ENCODE measurements at places on chromosomes 7 and 10.

- peak; percentile 40 for DNase-seq
These were observed 30.8 kb downstream of the SLC16A9 start for GRCh38 chr10:59678884-59679301.

- DNase-seq, result no peak
These were observed 11.0 kb downstream of the SVIL start for GRCh38 chr10:29623797-29624196.

DNA sequence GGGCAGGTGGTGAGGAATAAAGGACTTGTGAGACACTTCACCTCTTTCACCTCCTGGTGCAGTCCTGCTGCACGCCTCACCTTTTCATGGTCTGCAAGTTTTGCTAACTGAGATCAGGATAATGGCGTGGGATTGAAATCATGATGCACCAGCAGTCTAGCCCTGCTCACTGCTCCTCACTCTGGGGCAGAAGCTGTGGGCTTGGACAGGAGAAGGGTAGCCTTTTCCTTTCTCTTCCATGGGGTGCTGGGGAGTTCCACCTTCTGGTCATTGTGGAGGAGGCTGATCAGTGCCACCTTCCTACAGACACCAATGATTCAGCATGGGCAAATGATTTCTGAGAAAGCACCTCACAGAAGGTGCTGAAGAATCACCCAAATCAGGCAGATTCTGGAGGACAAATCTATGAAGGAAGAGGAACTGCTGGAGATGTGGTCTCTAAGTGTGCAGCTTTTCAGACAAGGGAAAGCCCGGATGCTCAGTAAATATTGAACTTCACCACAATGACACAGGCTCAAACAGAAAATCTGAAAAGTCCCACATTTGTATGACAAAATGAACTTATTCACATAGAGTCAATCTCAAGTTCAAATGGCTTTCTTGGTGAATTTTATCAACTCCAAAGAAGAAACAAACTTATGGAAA is 19.7 kb downstream of the MBL2 start:
- DNase-seq, result no peak

GRCh38 chr10:119725517-119725827 is 378 bp upstream of the INPP5F start:
- DNase-seq, result no peak

DNA sequence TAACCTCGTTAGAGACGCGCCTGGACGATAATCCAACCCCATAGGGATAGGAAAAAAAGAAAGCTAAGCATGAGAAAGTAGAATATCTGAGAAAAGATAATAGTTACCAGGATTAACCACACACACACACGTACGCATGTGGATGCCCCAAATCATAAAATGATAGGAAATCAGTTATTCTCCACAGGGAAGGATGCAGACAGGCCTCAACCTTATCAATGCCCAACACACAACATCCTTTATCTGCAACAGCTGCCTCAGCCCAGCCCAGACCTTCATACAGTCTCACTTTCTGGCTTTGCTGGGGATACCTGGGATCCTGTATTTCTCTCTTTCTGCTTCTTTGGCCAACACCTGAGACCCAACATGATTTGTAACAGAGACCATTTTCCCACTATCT is 123.0 kb downstream of the NOC3L start:
- no peak for DNase-seq

DNA sequence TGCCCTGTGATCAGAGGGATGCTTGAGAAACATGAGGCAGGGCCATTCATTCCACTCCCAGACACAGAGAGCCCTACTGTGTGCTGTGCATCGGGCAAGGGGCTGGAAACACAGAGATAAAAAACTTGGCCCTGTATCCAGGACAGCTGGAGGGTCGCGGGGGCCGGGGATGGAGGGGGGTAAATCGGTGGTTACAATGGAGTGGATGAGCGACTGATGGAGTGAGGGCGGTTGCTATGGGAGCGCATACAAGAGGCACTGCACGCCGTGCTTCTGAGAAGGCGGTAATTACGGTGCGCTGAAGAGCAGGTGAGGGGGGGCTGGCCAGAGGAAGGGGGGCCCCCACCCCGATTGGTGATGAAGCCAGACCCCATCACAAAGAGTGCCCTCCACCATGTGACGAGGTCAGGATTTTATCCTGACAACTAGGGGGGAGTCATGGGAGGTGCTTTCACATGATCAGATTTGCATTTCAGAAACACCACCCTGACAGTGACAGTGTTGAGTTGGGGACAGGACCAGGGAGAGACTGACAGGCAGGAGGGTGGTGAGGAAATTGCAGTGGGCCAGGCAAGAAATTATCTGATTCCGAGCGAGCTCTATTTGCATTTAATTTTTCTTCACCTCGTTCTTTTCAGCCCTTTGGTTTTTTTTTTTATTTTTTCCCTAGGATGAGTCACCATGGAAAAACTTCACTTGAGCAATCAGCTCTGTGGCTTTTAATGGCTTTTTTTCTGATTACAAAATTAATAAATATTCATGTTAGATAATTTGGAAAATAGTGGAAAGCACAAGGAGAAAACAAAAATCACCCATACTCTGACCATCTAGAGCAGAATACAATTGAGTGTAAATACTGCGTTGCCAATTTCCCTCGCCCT is 7.8 kb downstream of the CPA5 start:
- peak; percentile 79 for DNase-seq

DNA sequence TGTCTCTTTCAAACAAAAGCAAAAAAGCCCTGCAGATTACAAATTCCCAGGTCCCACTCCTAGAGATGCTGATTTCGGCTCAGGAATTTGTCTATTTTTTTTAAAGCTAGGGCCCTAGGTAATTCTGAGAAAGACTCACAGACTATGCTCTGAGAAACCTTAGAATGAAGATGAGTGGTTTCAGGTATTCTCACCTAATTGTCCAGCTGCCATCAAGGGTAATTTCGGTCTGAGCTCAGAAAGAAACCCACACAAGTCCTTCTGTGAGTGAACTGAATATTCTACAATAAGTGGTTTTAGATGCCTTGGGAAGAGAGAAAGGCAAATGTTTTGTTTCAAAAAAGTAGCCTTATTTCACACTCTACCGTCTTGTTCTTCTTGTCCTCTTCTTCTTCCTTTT is 45.7 kb downstream of the DCLRE1A start:
- no peak for DNase-seq
